ENCODE measurements at places on chromosomes 2 and 18.

- DNase-seq = no peak
Measured at GRCh38 chr18:48417985-48418384, 8.8 kb upstream of the ZBTB7C start.

DNA sequence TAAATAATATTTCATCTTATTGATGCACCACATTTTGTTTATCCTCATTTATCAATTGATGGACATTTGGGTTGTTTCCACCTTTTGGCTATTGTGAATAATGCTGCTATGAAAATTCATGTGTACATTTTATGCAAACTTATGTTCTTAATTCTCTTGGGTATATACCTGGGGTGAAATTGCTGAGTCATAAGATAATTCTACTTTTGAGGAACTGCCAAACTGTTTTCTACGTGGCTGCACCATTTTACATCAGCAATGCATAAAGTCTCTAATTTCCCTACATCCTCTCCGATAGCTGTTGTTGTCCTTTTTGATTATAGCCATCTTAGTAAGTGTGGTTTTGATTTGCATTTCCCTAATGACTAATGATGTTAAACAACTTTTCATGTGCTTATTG is 116.5 kb upstream of the DLX2 start:
- DNase-seq = no peak

DNA sequence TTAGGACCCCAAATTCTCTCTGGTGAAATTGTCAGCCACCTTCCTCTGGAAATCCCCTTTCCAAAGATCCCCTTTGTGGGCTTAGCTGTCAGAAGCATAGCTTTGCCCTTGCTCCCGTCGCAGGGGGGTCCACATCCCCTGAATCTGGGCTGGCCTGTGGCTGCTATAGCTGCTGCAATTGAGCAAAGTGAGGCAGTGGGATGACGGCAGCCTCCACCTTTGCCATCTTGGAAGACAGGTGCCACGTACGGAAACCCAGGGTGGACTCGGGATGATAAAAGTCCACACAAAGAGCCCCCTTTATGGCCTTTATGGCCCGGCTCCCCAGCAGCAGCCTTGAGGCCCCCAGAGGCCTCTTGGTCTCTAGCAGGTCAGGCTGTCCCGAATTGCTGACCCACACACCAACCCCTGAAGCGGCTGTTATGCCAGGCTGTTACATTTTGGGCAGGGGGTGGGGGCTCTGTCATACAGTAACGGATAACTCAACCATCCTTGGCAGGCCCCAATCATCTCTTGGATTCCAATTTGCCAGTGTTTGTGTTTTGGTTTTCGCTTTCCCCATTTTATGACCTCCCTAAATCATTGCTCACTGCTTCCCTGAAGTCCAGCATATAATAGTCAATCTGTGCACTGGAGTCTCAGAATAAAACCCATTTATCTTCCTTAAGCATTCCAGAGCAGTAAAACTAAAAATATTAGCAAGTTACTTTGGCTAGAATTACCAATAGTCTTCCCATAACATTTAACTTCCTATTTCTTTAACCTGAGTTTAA is 33.2 kb upstream of the ID2 start:
- DNase-seq = no peak

DNA sequence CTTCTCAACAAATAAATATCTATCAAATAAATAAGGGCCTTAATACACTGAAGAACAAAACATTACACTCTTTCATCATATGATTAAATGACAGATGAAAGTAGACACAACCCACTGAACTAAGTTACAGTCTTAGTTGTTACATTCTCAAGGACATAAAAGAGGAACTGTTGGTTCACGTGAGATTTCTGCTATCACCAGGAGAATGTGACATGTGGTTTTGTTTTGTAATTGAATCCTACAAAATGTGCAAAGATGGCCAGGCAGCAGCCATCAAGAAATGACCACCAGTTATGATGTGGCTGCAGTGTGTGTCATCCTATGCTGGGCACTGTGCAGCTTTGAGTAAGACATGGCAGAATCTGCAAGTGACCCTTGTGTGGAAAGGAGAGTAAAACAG is 310.6 kb upstream of the PIK3C3 start:
- DNase-seq = no peak

DNA sequence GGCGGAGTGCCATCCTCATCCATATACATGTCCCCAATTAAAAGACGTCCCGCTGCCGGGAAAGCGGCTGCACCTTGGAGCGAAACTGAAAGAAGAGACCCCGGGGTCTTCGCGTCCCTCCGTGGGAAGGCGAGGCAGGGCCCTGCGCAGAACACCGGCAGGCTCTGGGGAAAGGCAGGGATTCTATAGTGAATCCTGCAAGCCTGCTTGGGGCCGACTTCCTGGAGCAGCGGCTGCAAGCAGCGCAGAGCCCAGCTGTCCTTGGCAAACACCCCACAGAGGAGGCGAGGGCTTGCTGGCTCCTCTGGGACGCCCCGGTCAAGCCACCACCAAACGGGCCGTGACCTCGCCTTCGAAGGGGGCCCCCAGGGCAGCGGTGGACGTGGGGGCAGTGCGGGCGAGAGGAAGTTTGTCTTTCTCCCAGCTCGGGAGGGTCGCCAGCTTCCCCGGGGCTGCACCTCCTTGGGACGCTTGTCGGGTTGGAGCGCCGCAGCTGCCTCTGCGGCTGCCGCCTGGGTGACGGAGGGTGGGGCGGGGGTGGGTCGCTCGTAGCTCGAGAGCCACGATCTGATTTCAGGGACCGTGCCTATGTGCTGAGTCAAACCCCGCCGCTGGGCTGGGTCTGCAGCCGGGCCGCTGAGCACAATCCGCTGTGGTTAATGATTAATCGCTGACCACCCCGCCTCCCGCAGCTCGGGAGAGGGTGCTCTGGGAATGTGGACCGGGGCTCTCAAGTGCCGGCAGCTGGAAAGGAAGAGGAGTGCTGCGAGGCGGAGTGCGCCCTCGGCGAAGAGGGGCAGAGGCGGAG is 486 bp upstream of the GPR39 start:
- peak; percentile 56 for DNase-seq

- DNase-seq = no peak
Measured at GRCh38 chr2:147327613-147328012, 517.2 kb upstream of the ACVR2A start.

DNA sequence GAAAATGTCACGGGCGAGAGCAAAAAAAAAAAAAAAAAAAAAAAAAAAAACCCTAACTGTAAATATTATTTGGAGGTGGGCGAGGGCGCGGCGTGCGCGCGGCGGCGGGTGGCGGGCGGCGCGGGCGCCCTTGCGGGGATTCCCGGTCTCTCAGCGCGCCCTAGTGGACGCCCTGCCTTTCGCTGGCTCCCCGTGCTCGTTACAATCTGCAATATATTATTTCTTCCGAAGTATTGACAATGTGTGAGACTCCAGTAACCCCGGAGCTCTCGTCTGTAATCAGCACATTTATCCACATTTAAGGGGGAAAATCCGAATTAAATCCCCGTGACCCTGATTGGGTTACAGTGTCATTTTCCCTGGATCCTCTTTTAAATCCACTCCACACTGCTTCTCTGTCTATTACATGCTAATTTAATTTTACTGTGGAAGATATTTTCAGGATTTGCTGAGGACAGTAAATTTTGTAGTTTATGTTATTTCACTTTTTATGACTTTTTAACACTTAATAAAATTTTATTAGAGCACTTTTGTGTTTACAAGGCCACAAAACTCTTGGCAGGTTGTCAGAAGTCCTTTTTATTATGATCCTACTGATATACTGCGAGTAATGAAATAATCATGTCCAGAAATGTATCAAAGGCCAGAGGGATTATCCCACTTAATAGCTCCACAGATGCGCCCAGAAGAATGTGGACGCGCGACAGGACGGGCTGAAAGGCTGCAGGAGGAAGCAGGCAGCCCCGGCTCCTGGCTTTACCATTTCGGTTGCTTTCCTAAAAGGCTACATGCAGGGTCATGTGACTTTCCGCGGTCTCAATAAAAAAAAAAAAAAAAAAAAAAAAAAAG is 369.1 kb downstream of the MTX2 start:
- DNase-seq = peak; percentile 87

DNA sequence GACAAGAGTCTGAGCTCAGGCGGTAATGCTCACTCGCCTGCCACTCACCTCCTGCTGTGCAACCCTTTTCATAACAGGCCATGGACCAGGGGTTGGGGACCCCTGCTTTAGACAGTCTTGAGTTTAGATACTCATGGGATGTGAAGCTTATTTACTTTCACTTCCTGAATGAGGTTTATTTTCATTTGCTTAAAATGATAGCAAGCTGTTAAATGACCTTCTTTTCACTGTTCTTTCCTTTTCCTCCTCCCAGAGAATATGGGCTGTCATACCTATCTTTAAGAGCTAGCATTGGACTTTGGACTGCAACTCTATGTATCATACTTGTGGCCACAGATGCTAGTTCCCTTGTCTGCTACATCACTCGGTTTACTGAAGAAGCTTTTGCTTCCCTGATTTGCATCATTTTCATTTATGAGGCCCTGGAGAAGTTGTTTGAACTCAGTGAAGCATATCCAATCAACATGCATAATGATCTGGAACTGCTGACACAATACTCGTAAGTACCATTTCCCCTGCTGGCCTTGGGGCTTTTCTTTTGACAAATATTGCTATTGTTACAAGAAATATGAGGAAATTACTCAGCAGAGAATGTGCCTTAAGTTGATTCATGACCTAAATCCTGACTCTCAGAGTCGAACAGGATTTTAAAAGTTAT is 168.5 kb downstream of the DPP4 start:
- no peak for DNase-seq

DNA sequence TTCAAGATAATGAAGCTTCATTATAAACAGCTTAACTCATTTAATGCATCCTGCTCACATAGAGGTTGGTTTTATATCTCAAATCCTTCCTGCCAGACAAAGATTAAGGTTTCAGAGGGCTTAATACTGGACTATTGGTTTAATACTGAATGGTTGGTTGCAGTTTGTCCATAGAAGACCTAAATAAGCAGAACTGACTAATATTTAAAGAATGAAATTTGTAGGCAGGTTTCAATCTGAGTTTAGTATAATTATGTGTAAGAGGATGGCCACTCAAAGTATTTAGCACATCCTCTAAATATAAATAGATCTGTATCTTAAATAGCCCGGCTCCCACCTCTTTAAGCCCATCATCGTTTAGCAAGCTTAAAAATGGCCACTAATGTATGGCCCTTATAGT is 92.5 kb downstream of the EPB41L5 start:
- DNase-seq = no peak

GRCh38 chr2:25105336-25106085 is 62.9 kb downstream of the POMC start:
- no peak for DNase-seq

GRCh38 chr18:73900106-73900835 is 247.4 kb downstream of the FBXO15 start:
- DNase-seq = no peak

- DNase-seq = no peak
Measured at GRCh38 chr18:69889009-69889408, 58.7 kb downstream of the CD226 start.

DNA sequence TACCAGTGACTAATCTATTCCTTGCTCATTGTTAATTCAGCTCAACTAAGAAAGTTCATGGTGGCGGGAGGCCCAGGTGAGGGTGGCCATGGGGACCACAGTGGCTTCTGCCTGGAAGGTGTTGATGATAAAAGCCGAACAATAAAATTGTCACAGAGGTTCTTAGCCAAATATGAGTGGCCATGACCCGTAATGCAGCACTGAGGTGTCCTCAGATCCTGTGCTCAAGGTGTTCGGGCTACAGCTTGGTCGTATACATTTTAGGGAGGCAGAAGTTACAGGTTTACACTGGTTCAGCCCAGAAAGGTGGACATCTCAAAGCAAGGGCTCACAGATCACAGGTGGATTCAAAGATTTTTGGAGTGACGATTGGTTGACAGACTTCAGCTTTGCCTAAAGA is 98.5 kb upstream of the SNTG2 start:
- no peak for DNase-seq

DNA sequence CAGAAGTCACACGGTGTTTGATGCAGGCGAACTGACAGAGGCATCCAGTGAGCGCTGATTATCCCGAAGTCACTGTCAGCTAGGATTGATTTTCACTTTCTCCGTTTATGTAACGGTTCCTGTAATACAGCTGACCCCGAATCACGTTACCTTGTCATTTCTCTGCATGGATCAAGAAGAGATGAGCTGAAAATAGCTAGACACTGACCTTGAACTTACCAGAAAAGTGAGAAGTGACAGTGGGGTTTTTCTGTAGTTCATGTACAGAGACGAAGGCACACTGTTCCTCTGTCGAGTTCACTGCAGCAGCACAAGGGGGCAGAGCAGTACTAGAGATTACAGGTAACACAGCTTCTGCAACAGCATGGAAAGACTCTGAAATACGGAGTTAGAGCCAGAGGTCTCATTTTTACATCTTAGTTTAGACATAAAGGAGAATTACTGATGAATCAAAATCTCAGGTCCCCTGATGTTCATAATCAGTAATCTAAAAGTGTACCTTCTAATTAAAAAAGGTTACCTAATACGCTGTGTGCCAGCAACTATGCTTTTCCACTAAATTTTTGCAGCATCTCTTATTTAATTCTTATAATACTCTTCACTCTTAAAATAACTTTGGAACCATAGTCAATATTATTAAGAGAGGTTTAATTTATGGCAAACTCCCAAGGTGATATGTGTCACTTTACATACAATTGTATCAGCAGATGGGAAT is 33.1 kb downstream of the ARHGAP15 start:
- peak; percentile 48 for DNase-seq

DNA sequence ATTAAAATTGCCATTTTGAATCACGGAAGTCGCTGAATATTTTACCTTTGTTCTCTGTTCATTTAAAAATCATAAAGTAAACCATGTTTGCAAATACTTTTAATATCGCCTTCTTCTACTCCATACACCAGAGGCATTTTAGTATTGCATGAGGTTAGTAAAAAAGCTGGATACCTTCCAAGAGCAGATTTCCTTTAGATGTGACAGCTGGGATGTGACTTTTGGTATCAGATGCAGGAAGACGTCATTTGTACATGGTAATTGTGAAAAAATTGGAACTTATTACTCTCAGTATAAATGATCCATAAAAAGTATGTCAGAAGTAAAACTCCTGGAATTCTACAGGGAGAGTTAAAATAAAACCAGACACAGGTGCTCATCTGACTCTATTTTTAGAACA is 89.5 kb downstream of the SLC4A10 start:
- no peak for DNase-seq

- DNase-seq = no peak
Measured at GRCh38 chr2:108983061-108983460, 6.0 kb downstream of the EDAR start.

GRCh38 chr2:206713746-206714145 is 4.5 kb downstream of the DYTN start:
- no peak for DNase-seq

DNA sequence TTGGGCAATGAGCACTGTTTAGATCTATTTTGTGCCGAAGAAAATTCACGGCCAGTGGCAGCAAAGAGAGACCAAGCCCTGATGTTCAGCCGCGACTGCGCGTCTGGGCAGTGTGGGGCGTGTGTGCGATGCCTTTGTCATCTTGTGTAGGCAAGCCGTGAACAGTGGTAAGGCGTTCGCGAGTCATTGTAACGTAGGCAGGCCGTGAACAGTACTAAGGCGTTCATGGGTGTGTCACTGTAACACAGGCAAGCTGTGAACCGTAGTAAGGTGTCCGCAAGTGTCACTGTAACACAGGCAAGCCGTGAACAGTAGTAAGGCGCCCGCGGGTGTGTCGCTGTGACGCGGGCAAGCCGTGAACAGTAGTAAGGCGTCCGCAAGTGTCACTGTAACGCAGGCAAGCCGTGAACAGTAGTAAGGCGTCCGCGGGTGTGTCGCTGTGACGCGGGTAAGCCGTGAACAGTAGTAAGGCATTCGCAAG is 99.9 kb downstream of the NFATC1 start:
- DNase-seq = no peak
